Naive thymus-derived CD4-positive, alpha-beta T cell (primary cell): ENCODE measurements at places on chromosomes 16 and 17. TPM values are rescaled to one million over a fixed set of nuclear protein-coding genes. Genes with fewer than 3 reads are reported as not detected.

Gene NKD1
- 0.99 TPM for polyA plus RNA-seq

Gene CPNE7
- not detected for polyA plus RNA-seq

Gene GOSR2
- 44.5 TPM for polyA plus RNA-seq

Gene ITGAX
- 0.05 TPM for polyA plus RNA-seq

DNA sequence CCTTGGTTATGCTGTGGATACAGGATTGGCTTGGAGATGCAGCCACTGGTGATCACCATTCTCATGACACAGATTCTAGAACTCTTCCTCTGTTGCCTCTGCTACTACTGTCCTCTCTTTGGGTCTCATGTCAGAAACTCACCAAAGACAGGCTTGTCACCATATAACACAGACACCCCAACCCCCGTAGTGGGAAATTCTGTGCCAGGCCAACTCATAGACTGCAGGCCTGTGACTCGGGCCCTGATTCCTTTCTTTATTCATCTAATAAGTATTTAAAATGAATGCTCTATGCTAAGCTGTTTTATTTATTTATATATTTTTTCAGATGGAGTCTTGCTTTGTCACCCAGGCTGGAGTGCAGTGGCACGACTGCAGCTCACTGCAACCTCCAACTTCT lies 9.5 kb downstream of the CYB5D2 start:
- DNase-seq, result no peak

DNA sequence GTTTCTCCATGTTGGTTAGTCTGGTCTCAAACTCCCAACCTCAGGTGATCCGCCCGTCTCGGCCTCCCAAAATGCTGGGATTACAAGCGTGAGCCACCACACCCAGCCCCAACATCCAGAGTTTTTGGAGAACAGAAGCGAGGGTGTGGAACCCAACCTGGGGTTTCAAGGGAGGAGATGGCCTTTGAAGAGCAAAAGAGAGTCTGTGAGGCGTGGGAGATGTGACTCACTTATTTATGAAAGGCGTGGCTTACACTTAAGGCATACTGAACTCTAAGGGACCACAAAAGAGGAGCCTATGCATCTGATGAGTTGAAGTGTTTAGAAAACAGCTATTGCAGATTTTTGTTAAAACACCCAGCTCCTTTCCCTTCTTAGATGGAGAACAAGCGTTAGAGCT lies 18.9 kb downstream of the ARSG start:
- DNase-seq, result no peak

GRCh38 chr17:5973410-5973809 lies 96.8 kb upstream of the WSCD1 start:
- no peak for DNase-seq

DNA sequence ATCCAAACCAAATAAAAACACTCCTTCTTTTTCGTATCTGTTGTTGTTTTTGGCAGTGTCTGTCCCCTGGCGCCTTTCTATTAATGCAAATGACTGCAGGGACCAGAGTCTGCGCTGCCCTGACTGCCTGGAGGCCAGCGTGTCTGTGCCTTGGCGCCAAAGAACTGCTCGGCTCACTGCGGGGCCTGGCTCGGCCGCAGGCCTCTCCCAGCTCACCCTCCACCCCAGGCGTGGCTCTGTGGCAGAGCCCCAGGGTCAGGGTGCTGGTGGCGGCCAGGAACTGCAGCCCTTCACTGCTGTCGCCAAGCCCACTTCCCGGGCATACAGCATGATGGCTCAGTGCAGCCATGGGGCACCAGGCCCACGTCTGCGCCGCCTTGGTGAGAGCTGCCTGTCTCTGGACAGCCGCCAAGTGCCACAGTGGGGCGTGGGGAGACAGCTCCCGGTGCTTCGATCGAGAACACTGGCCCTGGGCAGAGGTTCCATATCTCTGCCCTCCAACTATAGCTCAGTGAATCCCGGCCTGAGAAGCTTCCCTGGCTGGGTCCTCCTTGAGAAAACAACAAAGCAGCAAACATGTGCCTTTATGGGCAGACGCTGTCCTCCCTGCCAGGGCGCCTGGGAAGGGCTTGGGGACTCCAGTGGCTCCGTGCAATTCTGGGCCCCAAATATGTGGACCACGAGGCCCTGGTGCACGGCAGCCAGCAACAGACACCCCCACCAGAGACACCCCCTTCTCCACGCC lies 11.1 kb downstream of the CANT1 start:
- no peak for DNase-seq

DNA sequence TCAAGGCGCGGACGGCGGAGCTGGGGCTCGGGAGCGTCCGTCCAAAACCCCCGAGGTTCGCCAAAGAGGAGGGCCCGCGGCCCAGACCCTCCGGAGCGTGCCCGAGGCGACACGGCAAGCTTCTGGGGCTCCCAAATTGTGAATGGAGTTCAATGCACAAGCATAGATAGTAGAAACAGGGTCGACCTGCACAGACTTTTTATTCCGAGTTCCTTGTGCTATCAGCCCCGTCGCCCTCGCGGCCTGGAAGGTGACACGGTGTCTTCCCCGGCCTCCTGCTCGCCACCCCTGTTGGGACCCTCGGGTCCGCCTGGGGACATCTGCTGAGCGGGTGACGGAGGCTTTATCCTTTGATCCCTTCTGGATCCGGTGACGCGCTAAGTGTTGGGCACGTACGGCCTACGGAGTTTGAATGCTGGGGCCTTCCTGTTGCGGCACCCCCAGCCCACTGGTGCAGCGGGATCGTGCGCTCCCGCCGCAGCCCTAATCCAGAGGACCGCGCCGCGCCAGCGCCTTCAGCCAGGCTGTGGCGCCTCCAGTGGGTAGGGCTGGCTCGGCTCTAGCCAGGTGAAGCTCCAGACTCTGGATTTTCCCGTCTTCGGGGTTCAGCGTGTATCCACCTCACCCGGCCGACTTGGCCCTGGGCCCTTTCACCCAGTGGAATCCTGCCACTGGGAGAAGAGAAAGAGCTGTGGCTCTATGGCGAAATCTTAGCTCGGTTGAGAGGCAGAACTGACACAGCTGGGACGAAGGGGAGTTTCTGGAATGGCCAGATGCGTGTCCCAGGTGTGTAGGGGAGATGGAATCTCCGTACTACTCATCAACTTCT lies 17.0 kb upstream of the NTN1 start:
- peak; percentile 7 for DNase-seq

DNA sequence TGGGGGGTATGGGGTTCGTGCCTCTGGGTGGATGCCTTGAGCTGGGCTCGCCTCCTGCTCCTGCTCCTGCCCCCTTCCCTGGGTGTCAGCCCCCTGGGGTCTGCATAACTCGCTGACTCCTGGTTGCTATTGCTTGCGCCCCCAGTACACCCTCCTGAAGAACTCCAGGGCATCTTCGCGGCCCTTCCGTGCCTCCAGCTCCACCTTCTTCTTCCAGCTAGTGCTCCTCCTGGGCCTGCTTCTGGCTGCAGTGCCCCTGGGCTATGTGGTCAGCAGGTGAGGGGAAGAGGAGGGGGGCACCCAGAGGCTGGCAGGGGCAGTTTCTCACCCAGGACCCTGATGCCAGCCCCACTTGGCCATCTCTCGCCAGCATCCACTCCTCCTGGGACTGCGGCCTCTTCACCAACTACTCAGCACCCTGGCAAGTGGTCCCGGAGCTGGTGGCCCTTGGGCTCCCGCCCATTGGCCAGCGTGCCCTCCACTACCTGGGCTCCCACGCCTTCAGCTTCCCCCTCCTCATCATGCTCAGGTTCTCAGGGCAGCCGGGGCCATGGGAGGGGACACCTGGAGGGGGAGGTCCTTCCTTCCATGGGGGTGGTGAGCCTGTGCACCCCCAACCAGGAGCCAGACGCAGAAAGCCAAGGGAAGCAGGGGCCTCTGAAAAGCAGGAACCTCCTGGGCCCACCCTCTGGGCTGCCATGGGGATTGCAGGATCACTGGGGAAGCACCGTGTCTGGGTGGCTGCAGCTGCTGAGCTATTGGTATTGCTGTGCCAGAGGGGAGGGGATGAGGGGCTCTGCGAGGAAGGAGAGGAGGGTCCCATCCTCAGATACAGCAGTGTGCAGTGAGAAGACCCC lies 7.8 kb upstream of the C17orf99 start:
- DNase-seq, result no peak

- DNase-seq, result no peak
Observed at GRCh38 chr17:78912082-78912481, 9.1 kb upstream of the CEP295NL start.

- peak; percentile 70 for DNase-seq
Observed at GRCh38 chr17:4945176-4945943, 3.0 kb downstream of the PFN1 start.

DNA sequence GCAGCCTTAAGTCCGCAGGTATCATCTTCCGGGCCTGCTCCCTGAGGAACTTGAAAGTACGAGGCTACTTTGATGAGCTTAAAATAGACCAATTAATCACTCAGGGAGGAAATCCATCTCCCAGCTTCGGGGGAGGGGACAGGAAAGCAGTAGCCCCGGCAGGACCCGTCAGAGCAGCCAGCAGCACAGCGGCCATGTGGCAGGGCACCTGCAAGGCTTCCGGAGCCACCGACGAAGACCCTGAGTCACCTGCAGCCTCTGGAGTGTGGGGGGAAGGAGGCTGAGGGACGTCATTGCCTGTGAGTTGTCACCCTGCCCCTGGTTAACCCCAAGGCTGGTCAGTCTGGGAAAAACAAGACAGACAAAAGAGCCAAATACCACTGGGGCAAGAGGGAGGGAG lies 4.4 kb upstream of the CYB561 start:
- DNase-seq, result no peak

DNA sequence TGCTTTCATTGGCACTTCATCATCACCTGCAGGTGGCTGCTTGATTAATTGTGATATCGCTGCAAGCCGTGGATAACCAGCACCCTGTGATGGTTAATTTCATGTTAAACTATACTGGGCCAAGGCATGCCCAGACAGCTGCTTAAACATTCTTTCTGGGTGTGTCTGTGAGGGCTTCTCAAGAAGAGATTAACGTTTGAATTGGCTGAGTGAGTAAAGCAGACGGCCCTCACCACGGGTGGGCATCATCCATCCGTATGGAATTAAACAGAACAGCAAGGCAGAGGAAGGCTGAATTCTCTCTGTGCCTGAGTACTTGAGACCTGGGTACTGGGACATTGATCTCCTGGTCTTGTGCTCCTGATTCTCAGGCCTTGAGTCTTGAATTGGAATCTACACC lies 7.1 kb upstream of the ZNF213 start:
- DNase-seq, result no peak

- no peak for DNase-seq
Observed at GRCh38 chr16:70747703-70748631, 53.0 kb downstream of the VAC14 start.
